Activated effector memory CD4-positive, alpha-beta T cell treated with Interleukin-2 at 50 U/mL for 16 hours (primary cell): ENCODE measurements at places on chromosomes 12 and 14.

GRCh38 chr12:92051441-92051840 lies 94.2 kb downstream of the BTG1 start:
- DNase-seq = no peak

GRCh38 chr14:103704708-103705107 lies 10.5 kb downstream of the XRCC3 start:
- DNase-seq = no peak

GRCh38 chr14:75542588-75543091 lies 20.4 kb downstream of the BATF start:
- DNase-seq = peak; percentile 49

DNA sequence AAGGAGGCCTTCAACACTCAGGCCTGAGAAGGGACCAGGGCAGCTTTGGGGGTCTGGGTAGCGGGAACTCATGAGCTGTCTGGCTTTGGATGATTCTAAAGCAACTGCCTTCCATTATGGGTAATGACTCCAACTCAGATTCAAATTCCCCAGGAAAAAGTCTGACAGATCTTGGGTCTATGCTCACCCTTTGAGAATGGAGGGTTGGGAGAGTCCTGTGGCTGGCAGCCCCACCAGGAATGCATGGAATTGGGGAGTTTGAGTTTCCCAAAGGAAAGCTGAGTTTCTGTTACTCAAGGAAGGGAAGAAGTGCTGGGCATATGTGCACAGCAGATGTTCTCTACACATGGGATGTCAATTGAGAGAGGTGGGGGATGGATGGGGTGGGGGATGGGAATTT lies 22.4 kb upstream of the LTBP2 start:
- DNase-seq = no peak

GRCh38 chr12:82948491-82948890 lies 261.8 kb downstream of the TMTC2 start:
- no peak for DNase-seq

DNA sequence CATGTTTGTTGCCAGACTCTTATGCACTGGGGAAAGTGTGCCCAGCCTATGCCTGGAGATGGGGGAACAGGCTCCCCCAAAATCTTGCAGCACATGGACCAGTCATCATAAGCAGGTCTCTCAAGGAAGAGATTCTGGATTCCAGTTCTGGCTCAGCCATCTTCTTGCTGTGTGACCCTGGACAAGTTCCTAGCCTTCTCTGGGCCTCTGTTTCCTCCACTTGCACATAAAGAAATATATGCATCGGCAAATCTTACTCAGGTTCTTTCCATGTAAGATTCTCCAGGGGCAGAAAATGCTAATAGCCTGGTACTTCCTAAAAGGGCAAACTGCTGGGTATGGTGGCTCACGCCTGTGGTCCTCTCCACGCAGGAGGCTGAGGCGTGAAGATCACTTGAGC lies 7.2 kb downstream of the OAS3 start:
- no peak for DNase-seq
